ENCODE measurements at places on chromosomes 7 and 10.

GRCh38 chr10:20406281-20407104, 490.6 kb downstream of the NEBL start:
- DNase-seq, result no peak

GRCh38 chr10:1605999-1606940, 131.1 kb downstream of the ADARB2 start:
- DNase-seq, result no peak

- DNase-seq, result no peak
Measured at GRCh38 chr7:602341-603141, 82.9 kb upstream of the PDGFA start.

GRCh38 chr7:24133691-24134090, 150.3 kb upstream of the NPY start:
- no peak for DNase-seq

- DNase-seq, result peak; percentile 93
Measured at GRCh38 chr10:71708301-71708703, 11.3 kb downstream of the C10orf105 start.

GRCh38 chr7:129136887-129137642, 7.4 kb upstream of the TSPAN33 start:
- no peak for DNase-seq

DNA sequence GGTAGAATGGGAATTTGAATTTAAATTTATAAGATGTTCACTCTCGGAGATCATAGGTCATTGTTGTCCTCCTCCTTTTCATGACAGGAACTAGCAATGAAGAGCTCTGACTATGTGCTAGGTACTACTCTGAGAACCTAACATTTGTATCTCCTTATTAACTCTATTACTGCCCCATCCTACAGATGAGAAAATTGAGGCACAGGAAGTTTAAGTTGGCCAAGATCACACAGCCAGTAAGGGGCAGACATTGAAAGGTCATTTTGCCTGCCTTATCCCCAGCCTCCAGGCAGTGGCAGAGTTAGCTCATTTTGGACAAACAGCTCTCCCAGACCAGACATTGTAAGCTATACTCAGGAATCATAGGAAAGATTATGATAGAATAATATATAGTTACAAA, 6.0 kb downstream of the SRGN start:
- DNase-seq, result no peak

DNA sequence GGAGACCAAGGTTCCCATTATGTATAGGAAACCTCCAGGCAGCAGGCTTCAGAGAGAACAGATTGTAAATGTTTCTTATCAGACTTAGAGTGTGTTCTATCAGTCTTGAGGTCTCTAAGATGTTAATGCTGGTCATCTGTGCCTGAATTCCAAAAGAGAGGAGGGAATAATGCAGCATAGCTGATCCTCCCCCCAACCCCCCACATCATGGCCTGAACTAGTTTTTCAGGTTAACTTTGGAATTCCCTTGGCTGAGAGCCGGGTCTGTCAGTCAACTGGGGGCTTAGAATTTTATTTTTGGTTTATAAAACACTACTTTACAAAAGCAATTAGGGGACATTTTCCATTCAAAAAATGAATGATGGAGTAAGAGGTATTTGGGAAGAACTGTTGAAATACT, 184.3 kb downstream of the NEBL start:
- no peak for DNase-seq

DNA sequence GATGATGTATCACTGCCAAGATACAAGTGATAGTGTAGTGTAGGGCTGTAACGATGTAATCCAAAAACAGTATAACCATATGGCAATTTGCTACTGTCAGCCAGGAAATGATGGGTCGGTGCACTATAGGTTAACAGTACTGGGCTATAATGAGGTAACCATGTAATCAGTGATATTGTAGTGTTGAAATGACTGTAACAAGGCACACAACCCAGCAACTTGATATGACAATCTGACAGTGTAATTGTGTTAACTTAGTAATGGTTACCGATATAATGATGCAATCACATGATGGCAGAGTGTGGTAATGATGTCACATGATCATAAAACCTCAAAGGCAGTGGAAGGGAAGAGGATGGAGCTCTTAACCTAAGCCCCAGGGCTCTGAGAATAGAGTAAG, 73.8 kb upstream of the SLF2 start:
- no peak for DNase-seq

- no peak for DNase-seq
Measured at GRCh38 chr7:12360948-12361347, 42.7 kb downstream of the VWDE start.

- DNase-seq, result no peak
Measured at GRCh38 chr10:37700886-37701780, 156.3 kb downstream of the ZNF248 start.

- DNase-seq, result no peak
Measured at GRCh38 chr10:92177546-92177945, 113.3 kb downstream of the CPEB3 start.

- DNase-seq, result no peak
Measured at GRCh38 chr10:5964736-5965135, 12.6 kb downstream of the IL15RA start.

DNA sequence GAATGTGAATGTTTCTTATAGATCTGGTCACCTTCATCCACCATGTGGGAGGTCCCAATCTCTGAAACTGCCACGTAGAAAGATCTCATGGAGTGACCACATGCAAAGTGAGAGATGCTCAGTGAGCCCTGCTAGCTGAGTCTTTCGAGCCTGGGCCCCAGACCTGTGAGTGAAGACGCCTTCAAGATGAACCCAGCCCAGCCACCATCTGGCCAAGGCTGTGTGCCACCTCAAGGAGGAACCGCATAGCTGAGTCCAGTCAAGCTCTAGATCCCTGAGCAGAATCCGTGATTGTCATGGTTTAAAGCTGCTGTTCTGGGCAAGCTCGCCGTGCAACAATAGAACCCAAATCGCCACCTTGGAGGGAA, 20.2 kb upstream of the PPIF start:
- DNase-seq, result no peak

GRCh38 chr7:52249741-52250140, 785.7 kb upstream of the POM121L12 start:
- DNase-seq, result no peak

DNA sequence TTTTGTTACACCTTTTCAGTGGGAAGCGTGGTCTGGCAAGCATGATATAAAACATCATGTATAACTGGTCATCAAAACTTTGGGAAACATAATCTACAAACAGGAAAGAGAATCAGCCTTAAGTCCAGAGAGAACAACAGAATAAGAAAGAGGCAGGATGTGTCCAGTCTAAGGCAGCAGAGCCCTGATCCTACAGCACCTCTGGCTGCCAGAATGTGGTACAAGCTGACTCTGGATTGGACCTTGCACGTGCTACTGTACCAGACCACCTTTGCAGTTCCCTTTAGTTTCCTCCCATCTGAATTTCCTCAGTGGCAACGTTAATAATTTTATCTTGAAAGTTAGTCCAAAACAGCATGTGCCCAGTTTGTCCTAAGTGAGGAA, 824.6 kb upstream of the IGFBP3 start:
- no peak for DNase-seq

DNA sequence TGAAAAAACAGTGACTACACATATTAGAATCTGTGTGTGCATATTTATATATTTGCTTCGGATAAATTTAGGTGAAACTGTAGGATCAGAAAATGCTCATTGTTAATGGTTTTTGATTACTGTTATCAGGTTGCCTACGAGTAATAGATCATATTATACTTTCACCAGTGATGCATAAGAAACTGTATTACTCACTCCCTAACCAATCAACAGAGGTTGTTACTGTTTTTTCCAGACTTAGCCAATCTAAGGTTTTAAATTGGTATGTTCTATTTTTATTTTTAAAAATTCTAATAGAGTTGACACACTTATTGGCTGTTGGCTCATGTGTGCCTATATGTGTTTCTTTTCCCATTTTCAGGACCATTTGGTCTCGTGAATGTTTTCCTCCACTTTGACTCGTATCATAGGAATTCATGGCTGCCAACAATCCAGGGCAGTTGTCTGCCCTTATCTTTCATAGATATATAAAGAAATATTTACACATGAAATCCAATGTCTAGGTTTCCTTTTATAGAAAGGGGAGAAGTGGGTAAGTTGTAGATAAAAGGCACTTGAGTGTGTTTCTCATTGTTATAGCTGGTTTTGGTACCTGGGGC, 59.2 kb downstream of the ANLN start:
- no peak for DNase-seq

- no peak for DNase-seq
Measured at GRCh38 chr7:142443216-142444010, 185.6 kb upstream of the PRSS58 start.

DNA sequence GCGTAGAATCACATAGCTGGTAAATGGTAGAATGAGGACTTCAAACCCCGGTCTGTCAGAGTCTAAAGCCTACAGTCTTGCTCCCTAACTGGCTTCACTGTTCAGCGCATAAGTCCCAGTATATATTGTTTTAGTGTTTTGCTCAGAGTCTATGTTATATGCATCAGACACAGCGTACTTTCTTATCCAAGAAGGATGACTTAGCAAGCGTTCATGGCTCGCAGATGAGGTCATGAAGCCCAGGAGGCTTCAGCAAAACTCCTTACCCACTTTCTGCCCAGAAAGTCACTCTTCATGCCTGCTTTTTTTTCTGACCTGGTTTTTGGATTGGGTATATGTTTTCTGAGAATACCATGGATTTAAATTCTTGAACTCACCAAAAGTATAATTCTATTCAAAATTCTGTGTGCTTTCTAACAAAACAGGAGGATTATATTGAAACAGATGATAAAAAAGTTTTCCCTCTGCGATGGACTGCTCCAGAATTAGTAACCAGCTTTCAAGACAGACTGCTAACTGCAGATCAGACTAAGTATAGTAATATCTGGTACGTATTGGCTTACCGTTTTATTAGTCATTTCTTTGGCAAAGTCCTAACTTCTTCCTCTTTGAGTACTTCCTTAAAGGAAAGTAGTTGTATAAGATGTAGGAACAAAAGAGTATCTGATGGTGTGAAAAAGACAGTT, 24.6 kb upstream of the BHLHA15 start:
- DNase-seq, result no peak

- no peak for DNase-seq
Measured at GRCh38 chr10:126955396-126955795, 50.2 kb downstream of the DOCK1 start.

Measured in neural crest cell (in vitro differentiated cells).